ENCODE measurements at places on chromosomes 16 and 17. TPM values are rescaled to one million over a fixed set of nuclear protein-coding genes. Genes with fewer than 3 reads are reported as not detected.

PDILT gene
- not detected for total RNA-seq

PDIA2 gene
- 0.28 TPM for total RNA-seq

KRT12 gene
- not detected for total RNA-seq

EXOC7 gene
- total RNA-seq, result 73.9 TPM

TOM1L1 gene
- 19.7 TPM for total RNA-seq

ZNF768 gene
- 17.9 TPM for total RNA-seq

GPR142 gene
- total RNA-seq, result not detected

ATXN1L gene
- 16.5 TPM for total RNA-seq
